ENCODE measurements at places on chromosomes 7 and 10. TPM values are rescaled to one million over a fixed set of nuclear protein-coding genes. Genes with fewer than 3 reads are reported as not detected.

DNA sequence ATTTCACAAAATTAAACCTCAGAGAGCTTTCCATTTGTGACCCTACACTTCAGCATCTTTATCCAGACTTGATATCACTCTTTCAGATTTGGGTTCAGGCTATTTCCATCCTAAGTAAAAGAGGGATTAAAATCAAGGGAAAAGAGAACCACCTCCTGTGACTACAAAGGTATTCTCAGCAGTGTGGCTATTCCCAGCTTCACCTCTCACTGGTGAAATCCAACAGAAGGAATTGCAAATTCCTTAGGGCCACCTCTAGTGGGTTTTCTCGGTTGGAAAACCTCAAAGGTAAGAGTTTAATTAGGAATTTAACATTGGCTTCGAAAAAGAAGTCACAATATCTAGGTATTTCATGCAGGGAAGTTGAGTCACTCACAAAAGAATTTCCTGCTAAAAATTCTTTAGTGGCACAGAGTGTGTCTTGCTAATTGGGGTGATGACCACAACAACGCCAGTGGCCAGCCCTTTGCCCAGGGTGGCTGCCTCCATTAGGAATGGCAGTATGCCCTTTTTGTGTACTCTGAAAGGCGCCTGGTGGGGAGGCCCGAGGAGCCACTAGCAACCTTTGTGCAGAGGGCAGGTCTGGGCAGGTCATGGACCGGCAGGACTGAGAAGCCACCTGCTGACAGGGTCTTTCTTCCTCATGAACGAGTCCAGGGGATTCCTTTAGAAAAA is 52.2 kb downstream of the SEM1 start:
- no peaks in the 10 kb centered on the region for H3K36me3 ChIP-seq
- peak; percentile 88 for DNase-seq
- H3K4me1 ChIP-seq = peaks cover 42% of the 10 kb centered on the region
- peak overlapping the region; percentile 21 for H3K4me3 ChIP-seq
- H3K27ac ChIP-seq = peak overlapping the region; percentile 89
- H3K27me3 ChIP-seq = no peaks in the 10 kb centered on the region

DNA sequence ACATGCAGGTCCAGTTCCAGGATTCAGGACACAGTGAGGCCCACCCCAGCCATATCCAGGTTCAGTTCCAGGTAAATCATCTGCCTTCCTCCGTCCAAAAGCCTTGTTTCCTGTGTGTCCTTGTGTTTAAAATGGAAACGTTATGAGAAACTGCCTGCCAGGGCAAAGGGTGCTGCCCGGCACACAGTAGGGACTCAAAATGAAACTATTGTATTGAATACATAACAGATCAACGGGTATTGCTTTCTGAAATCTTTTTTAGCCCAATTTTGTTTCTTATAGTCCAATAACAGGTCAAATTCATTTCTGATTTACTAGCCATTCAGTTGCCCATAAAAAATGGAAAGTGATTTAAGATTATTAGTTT is 115.5 kb downstream of the EGFR start:
- no peak for DNase-seq
- H3K4me3 ChIP-seq = no peak overlapping the region
- H3K27ac ChIP-seq = no peak overlapping the region
- no peaks in the 10 kb centered on the region for H3K27me3 ChIP-seq
- H3K36me3 ChIP-seq = no peaks in the 10 kb centered on the region
- peaks cover 17% of the 10 kb centered on the region for H3K4me1 ChIP-seq

The ZNF3 gene
- total RNA-seq = 56.0 TPM

GRCh38 chr7:1091644-1092027 is 3.7 kb downstream of the GPER1 start:
- H3K27ac ChIP-seq = no peak overlapping the region
- no peak for DNase-seq
- no peaks in the 10 kb centered on the region for H3K36me3 ChIP-seq

The GNGT1 gene
- total RNA-seq = 0.06 TPM

The NUTM2E gene
- total RNA-seq = 0.09 TPM

The ZNF32 gene
- total RNA-seq = 40.8 TPM

GRCh38 chr10:87862679-87863052 is 667 bp downstream of the KLLN start:
- H3K4me1 ChIP-seq = peaks cover 13% of the 10 kb centered on the region
- peak overlapping the region; percentile 95 for H3K4me3 ChIP-seq
- no peaks in the 10 kb centered on the region for H3K27me3 ChIP-seq

DNA sequence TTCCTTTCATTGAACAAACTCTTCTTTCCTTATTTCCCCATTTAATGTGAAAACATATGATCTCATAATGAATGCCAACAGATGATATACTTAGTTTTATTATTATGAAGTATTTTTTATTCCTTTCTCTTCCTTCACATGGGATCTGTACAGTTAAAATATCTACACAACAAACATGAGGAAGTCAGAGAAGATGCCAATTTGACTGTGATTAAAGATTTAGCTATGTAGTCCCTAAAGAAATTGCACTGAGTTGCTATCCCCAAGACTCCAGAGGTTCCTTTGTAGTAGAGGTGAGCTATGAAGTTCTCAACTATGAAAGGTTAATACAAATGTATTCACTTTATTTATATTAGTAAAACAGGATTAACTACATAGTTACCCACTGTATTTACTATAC is 60.6 kb upstream of the LRRN3 start:
- no peaks in the 10 kb centered on the region for H3K36me3 ChIP-seq
- no peaks in the 10 kb centered on the region for H3K27me3 ChIP-seq
- DNase-seq = no peak

The TCF7L2 gene
- total RNA-seq = 11.0 TPM

The ATOH7 gene
- total RNA-seq = 0.93 TPM

The OR2A12 gene
- not detected for total RNA-seq

The H2BK1 gene
- not detected for total RNA-seq

The DLG5 gene
- total RNA-seq = 22.2 TPM

GRCh38 chr7:41033500-41033899 is 669.4 kb downstream of the INHBA start:
- peaks cover 7% of the 10 kb centered on the region for H3K4me1 ChIP-seq
- no peak overlapping the region for H3K4me3 ChIP-seq
- no peak for DNase-seq
- H3K27ac ChIP-seq = no peak overlapping the region

GRCh38 chr7:46664453-46664852 is 743.4 kb upstream of the IGFBP3 start:
- H3K36me3 ChIP-seq = no peaks in the 10 kb centered on the region
- no peak for DNase-seq
- no peaks in the 10 kb centered on the region for H3K27me3 ChIP-seq

DNA sequence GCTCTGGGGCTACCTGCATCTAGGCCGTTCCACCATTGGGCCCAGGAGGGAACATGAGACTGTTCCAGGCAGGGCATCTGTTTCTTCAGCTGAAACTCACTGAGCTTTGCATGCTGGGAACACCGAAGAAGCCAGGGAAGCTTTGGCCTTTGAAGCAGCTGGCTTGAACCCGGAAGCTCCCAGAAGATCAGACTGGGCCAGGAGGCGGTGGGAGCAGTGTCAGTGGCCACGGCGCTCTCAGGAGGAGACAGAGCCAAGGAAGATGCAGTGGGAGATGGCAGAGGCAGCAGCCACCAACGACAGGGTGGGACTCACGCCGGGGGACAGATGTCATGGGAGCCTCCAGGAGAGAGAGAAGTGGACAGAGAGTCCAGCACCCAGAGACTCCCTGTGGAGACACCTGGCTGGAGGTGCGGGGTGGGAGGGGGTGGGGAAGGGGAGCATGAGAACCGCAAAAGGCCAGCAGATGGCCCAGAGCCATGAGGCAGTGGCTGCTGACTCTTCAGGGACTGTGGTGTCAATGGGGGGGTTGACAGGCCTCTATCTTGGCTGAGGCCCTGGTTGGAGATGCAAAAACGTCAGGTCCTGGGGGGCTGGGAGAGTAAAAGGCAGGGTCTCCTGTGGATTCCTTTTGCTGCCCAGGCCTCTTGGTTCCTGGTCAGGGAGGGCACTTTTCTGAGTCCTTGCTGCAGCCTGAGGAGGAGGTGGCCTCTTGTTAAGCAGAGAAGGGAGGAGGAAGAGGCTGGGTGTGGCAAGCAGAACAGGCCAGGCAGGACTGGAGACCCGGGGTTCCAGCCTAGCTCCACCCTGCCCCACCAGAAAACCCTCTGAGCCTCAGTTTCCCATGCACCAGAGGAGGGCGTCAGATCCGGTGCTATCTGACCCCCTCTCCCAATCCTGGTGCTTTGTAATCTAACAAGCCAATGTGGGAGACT is 6.3 kb upstream of the AQP1 start:
- H3K27ac ChIP-seq = no peak overlapping the region
- no peak overlapping the region for H3K4me3 ChIP-seq
- H3K36me3 ChIP-seq = no peaks in the 10 kb centered on the region

GRCh38 chr7:35035511-35035961 is 1.7 kb downstream of the DPY19L1 start:
- no peak overlapping the region for H3K27ac ChIP-seq
- H3K4me1 ChIP-seq = peaks cover 16% of the 10 kb centered on the region
- peak overlapping the region; percentile 74 for H3K4me3 ChIP-seq
- no peaks in the 10 kb centered on the region for H3K36me3 ChIP-seq
- peak; percentile 68 for DNase-seq

The C7orf57 gene
- not detected for total RNA-seq

DNA sequence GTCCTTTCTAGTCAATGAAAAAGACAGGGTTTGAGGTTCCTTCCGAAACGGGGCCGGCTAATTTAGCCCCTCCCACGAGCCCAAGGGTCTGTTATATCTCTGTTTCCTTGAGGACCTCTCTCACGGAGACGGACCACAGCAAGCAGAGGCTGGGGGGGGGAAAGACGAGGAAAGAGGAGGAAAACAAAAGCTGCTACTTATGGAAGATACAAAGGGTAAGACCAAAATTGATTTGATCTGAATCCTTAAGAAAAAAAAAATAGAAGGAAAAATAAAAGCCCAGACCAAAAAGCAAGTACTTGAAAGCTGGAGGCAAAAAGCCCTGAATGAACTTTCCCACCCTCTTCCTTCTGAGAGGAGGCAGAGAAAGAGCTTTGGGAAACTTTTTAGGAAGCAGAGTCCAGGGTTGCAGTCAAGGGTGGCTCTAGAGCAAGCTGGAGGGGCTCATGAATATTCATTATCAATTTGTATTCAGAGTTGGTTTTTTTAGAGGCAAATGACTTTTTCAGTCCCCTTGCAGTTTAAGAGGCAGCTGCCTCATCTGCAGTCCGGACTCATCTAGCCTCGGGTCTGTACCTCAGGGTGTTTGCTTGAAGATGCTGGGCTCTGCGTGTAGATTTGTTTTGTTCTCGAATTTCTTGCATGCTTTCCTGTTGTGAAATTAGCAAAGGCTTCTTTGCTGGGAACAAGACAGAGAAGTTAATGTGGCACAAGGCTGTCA is at the start of gene ENTPD1:
Gene ENTPD1, plus strand, starts transcription at position 123 of the 721 bp plus-strand sequence. Its CDS starts 77 bp downstream, at position 200.
- H3K27me3 ChIP-seq = peaks cover 8% of the 10 kb centered on the region
- no peak within 1 kb of the TSS for H3K27ac ChIP-seq
- H3K4me1 ChIP-seq = peaks cover 8% of the 10 kb centered on the region
- no peaks in the 10 kb centered on the region for H3K36me3 ChIP-seq
- H3K4me3 ChIP-seq = peak within 1 kb of the TSS; percentile 38

GRCh38 chr7:156432018-156432417 is 208.6 kb upstream of the RNF32 start:
- H3K4me3 ChIP-seq = no peak overlapping the region
- H3K27ac ChIP-seq = no peak overlapping the region
- H3K36me3 ChIP-seq = no peaks in the 10 kb centered on the region

The SPDYE18 gene
- not detected for total RNA-seq

DNA sequence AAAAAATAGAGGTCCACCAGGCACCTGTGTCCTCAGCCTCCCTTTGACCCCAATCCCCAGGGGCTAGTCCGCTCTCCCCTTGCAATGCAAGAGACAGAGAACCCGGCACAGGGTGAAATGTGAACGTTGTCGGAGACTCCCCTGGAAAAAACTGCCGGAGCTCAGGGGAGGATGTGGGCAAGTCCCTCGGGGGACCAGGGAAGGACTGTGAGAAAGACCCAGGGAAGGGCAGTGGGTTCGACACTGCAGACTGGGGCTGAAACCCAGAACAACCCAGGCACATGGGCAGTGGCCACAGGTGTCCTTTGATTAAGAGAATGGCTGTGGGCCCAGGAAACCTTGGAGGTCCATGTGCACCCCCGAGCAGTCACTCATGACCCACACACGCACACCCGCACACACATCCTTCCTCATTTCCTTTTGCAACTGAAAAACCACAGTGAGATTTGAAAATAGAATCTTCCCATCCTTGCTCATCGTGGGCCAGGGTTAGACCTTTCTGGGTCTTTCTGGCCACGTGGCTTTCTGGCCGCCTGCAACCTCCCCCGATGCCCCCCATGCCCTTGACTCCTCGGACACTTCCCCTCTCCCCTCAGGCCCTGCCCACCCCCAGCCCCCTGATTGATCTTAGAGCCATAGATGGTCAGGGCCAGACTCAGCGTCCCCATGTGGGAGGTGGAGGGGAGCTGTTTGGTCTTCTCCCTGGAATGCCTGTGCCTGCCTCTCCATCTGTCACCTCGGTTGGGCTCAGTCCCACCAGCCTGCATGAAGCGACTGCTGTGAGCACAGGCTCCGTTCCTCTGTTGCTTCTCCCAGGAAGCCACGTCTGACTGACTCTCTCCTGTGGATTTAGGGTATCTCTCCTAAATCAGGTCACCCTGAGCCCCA is 7.9 kb downstream of the LAT2 start:
- DNase-seq = no peak
- H3K27ac ChIP-seq = no peak overlapping the region
- H3K27me3 ChIP-seq = no peaks in the 10 kb centered on the region
- H3K4me1 ChIP-seq = no peaks in the 10 kb centered on the region
- no peaks in the 10 kb centered on the region for H3K36me3 ChIP-seq

GRCh38 chr10:88886557-88886956 is 6.5 kb downstream of the STAMBPL1 start:
- no peaks in the 10 kb centered on the region for H3K36me3 ChIP-seq
- no peak overlapping the region for H3K4me3 ChIP-seq
- H3K4me1 ChIP-seq = no peaks in the 10 kb centered on the region
- no peak overlapping the region for H3K27ac ChIP-seq
- H3K27me3 ChIP-seq = peaks cover 9% of the 10 kb centered on the region

The CPA4 gene
- not detected for total RNA-seq

The PRR15 gene
- total RNA-seq = 0.77 TPM

The SKIDA1 gene
- 127 TPM for total RNA-seq

DNA sequence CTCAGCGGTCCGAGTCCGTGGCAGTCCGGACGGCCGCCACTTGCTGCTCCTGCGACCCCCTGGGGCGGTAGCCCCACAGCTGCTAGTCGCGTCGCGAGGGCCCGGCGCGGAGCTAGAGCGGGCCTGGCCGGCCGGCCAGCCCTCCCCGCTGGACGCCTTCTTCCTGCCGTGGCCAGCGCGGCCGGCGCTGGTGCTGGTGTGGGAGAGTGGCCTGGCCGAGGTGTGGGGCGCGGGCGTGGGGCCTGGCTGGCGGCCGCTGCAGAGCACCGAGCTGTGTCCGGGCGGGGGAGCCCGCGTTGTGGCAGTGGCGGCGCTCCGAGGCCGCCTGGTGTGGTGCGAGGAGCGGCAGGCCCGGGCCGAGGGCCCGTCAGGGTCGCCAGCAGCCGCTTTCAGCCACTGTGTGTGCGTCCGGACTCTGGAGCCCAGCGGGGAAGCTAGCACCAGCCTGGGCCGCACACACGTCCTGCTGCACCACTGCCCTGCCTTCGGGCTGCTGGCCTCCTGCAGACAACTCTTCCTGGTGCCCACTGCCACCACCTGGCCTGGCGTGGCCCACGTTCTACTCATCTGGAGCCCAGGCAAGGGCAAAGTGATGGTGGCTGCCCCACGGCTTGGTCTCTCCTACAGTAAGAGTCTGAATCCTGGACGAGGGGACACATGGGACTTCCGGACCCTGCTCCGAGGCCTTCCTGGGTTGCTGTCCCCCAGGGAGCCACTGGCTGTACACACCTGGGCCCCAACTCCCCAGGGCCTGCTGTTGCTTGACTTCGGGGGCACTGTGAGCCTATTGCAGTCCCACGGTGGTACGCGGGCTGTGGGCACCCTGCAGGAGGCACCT is 631 bp downstream of the HPS6 start:
- DNase-seq = peak; percentile 72
- peaks cover 14% of the 10 kb centered on the region for H3K27me3 ChIP-seq
- H3K27ac ChIP-seq = no peak overlapping the region
- H3K36me3 ChIP-seq = no peaks in the 10 kb centered on the region

All from neural progenitor cell (in vitro differentiated cells).